ENCODE measurements at places on chromosomes 11 and 22. TPM values are rescaled to one million over a fixed set of nuclear protein-coding genes. Genes with fewer than 3 reads are reported as not detected.

DNA sequence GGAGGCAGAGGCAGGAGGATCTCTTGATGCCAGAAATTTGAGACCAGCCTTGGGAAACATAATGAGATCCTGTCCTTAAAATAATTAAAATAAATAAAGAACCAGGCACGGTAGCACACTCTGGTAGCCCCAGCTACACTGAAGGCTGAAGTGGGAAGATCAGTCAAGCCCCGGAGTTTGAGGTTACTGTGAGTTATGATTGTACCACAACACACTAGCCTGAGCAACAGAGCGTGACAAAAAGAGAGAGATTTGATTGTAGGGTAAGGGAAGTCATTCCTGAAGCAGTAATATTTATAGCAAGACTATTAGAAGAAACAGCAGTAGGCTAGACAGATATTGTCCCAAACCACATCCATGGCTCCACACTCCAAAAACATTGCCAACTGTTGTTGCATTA is 1408.4 kb upstream of the TENM4 start:
- DNase-seq, result no peak

Gene THOC5
- 55.4 TPM for total RNA-seq

Gene MS4A4A
- total RNA-seq, result not detected

Gene VSIG10L2
- total RNA-seq, result not detected

Measured in HFFc6 (cell line).